ENCODE measurements at places on chromosomes 5 and 9.

DNA sequence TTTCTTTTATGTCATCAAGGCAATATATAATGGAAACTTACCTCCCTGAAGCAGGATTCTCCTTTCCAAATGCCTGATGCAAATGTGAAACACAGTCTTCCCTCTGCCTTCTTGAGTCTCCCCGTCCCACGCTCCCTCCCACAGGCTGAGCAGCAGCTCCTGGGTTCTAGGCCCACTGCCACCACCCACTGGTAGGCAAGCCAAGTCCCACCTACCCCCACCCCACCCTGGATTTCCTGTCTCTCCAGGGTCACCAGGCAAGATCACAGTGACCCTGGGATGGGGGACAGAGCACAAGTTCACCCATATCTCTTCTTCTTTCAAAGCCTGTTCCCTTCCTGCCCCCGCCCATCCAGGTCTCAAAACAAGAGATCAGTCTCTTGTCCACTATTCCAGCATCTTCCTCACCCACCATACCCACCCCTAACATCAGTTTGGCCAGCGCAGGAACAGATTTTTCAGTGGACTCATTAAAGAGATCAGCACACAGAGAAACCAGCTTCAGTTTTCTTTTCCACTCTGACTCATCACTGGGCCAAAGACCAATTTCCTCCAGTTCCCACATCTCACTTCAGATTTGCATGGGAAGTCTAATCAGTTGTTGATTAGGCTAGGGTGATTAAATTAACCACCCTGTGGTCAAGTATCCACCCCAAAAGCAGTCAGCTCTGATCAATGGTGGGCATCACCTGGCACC, 151.5 kb downstream of the ACTL7B start:
- DNase-seq: no peak

- DNase-seq: peak; percentile 78
These were observed 19.8 kb upstream of the NUDT12 start for GRCh38 chr5:103582364-103582763.

- DNase-seq: no peak
These were observed 200.2 kb downstream of the DAB2IP start for GRCh38 chr9:121851641-121852091.

DNA sequence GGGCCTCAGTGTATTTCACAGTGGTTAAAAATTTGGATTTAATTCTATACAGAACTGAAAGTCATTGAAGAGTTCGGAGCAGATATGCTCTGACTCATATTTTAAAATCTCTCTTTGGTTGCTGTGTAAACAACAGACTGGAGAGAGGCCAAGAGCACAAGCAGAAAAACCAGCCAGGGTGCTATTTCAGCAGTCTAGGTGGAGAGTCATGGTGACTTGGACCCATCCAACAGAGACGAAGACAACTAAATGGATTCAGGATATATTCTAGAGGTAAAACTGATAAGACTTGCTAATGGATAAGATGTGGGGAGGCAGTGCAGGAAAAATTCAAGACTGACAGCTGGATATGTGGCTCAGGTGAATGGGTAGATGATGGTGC, 168.9 kb downstream of the MAPKAP1 start:
- DNase-seq: no peak

DNA sequence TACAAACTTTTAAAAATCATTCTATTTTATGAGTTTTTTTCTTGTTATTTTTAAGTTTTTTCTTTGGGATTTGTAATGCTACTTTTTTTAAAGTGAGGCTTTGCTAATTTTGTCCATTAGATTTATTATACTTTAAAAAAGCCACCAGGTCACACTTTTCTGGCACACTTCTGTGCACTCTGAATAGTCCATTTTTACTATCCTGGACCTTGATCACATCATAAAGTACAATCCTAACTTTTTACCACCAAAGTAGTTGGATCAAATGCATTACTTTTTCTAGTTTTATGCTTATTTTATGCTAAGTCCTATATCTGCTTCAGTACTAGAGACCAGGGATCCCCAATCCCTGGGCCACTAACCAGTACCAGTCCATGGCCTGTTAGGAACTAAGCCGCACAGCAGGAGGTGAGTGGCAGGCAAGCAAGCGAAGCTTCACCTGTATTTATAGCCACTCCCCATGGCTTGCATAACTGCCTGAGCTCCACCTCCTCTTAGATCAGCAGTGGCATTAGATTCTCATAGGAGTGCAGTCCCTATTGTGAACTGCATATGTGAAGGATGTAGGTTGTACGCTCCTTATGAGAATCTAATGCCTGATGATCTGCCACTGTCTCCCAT, 16.0 kb downstream of the FRRS1L start:
- DNase-seq: no peak

- peak; percentile 61 for DNase-seq
These were observed 86.5 kb upstream of the CCDC180 start for GRCh38 chr9:97220894-97221477.

GRCh38 chr5:155134130-155134529, 120.6 kb downstream of the KIF4B start:
- no peak for DNase-seq

DNA sequence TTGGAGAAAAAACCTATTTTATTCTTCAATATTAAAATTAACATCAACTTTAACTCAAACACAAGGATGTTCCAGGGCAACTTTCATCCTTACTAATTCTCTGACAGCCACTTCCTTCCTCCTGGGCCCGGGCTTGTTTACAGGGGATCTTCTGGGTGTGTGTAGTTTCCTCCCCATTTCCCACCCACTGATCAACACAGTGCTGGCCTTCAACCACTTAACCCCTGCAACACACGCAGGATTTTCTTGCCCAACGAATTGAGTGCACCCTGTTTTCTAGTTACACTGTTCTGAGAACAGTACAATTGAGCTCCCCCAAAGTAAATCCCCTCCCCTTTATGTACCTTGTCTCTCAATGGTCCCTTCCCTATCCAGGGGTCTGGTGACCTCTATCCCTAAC, 83.1 kb upstream of the RANBP3L start:
- DNase-seq: no peak

GRCh38 chr9:35618854-35619799, 914 bp upstream of the CD72 start:
- DNase-seq: no peak
